ENCODE measurements at places on chromosomes 5 and 9. TPM values are rescaled to one million over a fixed set of nuclear protein-coding genes. Genes with fewer than 3 reads are reported as not detected.

- peak; percentile 66 for DNase-seq
Measured at GRCh38 chr9:37575921-37576721, at the start of gene FBXO10. Gene FBXO10 (minus strand): TSS chr9:37576380. CDS start chr9:37541768, 34,612 bp downstream.

- no peak for DNase-seq
Measured at GRCh38 chr5:133703935-133704334, 91.6 kb upstream of the FSTL4 start.

Gene HTR4
- 4.7 TPM for polyA plus RNA-seq

GRCh38 chr9:81053298-81054025, 635.9 kb downstream of the TLE1 start:
- DNase-seq: no peak

- DNase-seq: peak; percentile 30
Measured at GRCh38 chr5:53008751-53009150, 19.6 kb downstream of the ITGA2 start.

GRCh38 chr9:21030389-21031035, 928 bp downstream of the HACD4 start:
- peak; percentile 28 for DNase-seq

DNA sequence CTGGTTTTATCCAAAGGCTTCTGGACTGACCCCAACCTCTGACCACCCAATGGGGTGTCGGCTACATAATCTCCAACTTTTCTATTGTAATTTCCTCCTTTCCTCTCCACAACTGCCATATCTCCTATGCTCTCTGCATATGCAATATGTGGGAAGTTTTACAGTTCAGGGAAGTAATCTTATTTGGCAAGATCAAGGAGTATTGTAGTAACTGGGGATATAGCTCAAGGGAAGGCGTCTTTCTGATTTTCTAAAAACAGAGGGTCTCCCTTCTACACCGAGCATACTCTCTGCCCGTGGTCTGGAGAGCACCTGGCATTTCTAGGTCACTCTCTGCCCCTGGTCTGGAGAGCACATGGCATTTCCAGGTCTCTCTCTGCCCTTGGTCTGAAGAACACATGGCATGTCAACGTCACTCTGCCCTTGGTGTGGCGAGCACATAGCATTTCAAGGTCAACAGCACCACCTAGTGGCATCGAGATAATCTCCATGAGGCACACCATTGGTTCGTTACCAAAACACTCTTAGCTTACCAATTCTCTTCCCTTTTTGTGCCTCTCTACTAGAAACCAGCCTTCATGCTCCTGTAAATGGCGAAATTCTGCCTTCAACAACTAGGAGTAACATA, 616.4 kb upstream of the NUDT12 start:
- DNase-seq: no peak

DNA sequence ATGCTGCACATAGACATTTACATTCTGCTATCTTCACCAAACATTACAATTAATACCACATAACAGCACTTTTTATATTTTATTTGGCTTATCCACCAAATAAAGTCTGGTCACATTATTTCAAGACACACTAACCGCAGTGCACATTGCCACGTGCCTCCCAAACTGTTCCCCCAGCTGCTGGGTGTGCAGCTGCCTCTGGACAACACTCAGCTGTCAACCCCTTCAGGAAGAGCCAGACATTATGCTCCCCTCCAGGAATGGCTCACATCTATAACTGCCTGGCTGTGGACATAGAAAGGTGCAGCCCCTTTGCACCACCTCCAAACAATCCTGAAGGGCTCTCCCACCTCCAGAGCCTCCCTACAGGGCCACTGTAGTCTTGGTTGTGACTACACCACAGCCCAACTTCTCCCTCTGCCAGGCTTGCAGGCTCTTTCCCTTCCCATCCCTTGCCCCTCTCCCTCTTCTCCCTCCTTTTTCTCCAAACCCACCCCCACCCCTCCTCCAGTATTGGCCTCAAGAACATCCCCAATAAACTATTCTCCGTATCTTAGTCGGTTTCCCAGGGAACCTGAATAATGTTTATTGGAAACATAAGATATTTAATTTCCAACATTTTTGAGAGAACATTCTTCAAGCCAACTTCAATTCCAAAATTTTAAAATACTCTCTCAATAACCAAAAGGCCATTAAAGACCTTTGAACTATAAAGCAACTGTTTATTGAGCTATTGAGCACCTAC, 372.3 kb downstream of the CTNND2 start:
- no peak for DNase-seq

- DNase-seq: no peak
Measured at GRCh38 chr5:172351240-172351778, 67.7 kb upstream of the UBTD2 start.

DNA sequence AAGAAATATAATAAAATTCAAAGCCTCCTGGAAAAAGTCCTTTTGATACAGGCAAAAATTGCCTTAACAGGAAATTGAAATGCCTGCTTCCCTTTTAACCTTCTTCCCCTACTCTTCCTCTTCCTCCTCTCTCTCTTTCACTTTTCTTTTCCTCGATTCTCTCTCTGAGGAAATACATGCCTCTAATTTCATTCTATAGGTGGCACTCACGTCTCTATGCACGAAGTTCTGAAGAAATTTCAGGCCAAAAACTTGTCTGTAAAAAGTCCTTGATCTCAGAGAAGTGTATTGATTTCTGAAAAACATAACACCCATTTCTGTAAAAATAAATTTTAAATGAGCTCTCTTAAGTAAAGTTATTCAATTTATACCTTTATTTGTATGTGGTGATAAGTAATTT, 371.7 kb upstream of the IRX4 start:
- no peak for DNase-seq

DNA sequence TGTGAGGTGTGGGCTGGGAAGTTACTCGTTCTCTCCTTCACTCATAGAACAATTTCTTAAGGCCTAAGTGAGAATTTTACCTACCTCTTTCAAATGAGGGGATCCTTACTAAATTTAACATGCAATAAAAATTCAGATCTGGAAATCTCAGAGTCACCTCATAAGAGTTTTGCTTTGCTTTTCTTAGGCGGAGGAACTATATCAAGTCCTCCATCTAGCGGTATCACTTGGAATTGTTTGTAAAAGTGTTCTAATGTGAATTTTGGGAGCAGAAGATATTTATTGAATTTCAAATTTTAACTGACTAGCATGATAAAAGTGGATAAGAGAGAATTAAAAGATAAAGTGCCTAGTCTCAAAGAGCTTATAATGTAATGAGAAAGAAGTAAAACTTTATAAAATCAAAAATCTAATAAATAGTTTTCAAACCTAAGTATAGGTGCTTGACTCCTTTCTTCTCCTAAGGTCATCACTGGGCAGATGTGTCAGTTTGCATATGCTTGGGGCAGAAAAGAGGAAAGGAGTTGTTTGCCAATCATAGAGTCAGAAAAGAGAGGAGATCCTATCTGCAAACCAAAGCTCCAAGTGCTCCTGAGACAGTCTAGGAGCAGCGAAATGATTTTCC, 145.7 kb upstream of the DAB2 start:
- DNase-seq: peak; percentile 31

Gene NFIB
- 16.6 TPM for polyA plus RNA-seq

Gene CLINT1
- 117 TPM for polyA plus RNA-seq

DNA sequence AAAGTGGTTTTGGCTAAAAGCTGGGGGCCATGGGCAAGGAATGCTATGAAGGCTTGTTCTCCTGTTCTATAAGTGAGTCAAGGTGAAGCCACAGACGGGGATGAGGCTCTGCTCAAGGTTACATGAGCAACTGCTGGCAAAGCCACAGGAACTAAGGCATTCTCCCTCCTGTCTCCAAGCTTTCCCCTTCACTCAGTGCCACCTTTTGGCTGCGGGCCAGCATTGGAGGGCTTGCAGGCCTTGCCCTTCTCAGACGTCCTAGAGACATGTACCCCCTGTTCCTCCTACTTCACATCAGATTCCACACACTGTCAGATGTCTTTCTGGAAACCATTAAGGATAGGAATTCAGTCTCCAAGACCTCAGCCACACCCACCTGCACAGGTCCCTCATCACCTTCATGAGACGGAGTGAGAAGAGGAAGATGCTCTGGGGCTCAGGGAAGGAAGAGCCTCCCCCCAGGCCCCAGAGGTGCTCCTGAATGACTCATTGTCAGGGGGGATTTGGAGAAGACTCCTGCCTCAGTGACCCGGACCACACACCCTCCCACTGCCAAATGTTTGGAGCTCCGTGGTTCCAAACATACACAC, 20.5 kb upstream of the MEIKIN start:
- no peak for DNase-seq

GRCh38 chr5:129962506-129962905, 58.2 kb downstream of the CHSY3 start:
- DNase-seq: no peak

DNA sequence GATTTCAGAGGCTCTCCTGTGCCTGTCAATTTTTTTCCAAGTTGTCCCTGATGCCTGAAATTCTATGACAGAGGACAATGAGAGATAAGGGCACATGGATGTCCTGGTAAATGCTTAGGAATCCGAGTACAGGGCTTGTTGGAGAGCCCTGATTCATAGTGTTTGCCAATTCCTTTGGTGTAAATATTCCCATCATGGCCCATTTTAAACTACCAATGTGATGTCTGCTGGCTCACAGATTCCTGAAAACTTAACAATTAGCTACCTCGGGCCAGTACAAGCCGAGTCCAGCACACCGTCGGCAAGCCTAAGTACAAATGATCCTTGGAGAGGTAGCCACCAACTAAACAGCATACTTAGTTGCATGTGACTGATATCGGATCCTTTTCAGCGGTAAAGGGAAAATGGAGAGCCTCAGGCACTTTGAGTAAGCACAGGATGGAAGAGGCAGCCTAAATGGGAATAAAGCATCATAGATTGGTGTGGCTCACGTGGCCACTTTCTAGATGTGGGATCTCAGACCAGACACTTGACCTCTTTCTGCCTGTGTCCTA, 3.6 kb downstream of the ITK start:
- DNase-seq: no peak

GRCh38 chr9:122389799-122390481, 19.1 kb downstream of the PTGS1 start:
- no peak for DNase-seq

DNA sequence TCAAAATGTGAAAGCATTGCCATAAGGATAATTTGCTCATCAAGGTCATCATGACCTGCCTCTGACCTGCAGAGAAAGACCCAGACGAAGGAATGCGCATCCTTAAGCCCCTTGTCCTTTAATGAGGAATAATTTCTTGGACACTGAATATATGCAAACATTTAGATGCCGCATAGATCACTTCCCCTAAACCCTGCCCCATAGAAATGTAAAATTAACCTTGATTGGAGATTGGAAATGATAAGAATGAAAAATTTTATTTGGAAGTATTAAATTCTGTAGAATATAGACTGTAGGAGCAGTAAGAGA, 233.1 kb downstream of the ARHGAP26 start:
- no peak for DNase-seq

DNA sequence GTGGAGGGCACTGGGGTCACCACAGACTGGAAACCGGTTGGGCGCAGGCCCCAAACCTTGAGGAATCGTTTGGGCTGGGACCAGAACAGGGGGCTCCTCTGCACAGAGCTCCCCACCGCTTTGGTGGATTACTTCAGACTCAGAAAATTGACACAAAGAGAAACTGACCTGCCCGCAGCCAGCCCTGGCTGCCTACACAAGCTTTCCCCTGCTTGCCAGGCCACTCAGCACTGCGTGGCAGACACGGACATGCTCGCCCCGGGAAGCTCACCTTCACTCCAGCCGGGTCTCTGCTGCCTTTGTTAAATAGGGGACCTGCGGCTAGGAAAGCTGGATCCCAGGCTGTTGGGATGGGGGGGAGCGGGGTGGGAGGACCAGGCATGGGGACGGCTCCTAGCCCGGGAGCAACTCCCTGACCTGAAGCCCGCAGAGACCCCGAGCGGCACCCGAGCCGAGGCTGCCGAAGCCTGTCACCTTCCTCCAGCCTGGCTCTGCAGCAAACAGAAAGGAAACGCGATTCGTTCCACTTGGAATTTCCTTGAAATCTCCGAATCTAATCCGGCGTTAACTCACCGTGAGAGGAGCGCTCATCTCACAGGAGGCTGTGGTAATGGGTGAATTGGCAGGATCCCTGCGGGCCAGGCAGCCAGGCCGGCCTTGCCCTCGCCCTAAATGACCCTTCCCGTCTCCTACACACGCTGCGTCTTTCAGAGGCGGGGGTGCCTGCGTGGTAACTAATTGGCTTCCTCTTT, 8.8 kb downstream of the PAX5 start:
- no peak for DNase-seq

Gene ITGA2
- polyA plus RNA-seq: 13.7 TPM

GRCh38 chr5:125595095-125595494, 828.1 kb upstream of the GRAMD2B start:
- DNase-seq: peak; percentile 11

Gene SHROOM1
- polyA plus RNA-seq: 15.9 TPM

Gene ARID3C
- polyA plus RNA-seq: 0.12 TPM

DNA sequence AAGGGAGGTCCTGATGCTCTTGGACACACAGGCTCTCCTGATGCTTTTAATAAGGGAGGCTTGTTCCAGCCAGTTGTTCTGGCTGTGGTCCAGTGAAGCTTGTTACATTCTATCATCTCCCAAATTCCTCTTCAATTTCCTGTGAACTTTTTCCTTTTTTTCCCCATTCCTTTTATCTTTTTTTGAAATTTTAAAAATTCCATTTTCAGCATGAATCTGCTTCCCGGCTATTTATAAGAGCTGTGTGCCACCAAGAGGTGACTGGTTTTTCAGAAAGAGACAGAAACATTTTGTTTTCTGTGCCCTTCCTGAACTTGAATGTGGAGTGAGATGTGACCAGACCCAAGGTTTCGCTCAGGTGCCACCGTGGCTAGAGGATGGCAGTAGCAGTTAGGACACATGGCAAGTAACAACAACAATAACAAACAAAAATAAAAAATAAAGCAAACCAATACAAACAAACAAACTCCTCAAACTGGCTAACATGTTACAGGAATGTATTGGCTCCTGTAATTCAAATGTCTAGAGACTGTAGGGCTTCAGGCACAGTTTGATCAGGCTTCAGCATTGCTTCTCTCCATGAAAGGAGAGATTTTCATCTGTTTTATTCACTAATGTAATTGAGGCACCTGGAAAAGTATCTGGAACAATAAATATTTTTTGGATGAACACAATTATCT, 121.1 kb downstream of the BOD1 start:
- DNase-seq: no peak

GRCh38 chr9:110821064-110821463, 152.5 kb downstream of the MUSK start:
- no peak for DNase-seq

DNA sequence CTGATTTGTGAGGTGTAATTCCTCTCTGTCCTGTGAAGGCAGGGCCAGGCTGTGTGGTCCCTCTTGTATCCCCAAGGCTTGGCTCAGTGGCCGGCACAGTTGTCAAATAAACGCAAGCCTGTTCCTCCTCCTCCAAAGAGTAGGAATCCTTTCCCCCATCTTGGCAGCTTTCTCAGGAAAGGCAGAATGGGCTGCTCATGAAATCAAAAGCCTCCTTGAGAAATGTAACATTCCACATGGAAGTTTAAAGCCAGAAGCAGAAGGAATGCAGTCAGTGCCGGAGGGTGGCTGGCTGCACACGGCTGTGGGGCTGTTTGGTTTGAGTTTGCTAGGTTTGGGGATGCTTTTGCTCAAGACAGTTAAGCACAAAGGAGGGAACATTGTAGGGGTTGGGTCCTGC, 34.5 kb upstream of the MED10 start:
- no peak for DNase-seq

- no peak for DNase-seq
Measured at GRCh38 chr5:77957-78804, 13.8 kb upstream of the PLEKHG4B start.

Gene WDR38
- not detected for polyA plus RNA-seq

Data from large intestine (tissue), 12 donors.